ENCODE measurements at places on chromosomes 12 and 14. TPM values are rescaled to one million over a fixed set of nuclear protein-coding genes. Genes with fewer than 3 reads are reported as not detected.

APEX1 gene
- total RNA-seq, result 101 TPM

SLC2A14 gene
- 3.6 TPM for total RNA-seq

POTEG gene
- not detected for total RNA-seq

DNA sequence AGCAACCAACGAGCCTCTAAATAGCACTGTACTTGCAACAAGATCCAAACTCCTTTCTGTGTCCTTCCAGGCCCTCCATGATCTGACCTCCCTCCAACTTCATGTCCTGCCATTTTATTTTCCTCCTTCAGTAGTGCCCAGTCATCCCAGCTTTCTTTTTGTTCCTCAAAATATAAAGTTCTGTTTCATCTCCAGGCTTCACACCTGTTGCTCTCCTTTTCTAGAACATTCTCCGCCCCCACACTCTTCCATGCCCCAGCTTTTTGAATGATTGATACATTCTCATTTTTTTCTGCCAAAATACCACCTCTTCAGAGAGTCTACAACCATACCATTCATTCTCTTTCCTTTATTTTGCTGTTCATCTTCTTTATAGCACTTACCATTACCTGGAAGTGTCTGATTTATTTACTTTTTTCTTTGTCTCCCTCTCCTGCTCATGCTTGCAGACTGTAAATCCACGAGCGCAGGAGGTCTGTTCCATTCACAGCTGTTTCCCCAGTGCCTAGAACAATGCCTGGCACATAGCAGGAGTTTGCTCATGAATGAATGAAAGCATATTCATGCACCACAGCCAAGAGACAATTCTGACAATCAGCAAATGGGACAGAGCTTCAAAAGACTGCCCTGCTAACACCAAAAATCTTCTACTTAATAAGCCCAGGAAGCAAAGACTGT lies 296.4 kb downstream of the RPAP3 start:
- no peak for DNase-seq

DNA sequence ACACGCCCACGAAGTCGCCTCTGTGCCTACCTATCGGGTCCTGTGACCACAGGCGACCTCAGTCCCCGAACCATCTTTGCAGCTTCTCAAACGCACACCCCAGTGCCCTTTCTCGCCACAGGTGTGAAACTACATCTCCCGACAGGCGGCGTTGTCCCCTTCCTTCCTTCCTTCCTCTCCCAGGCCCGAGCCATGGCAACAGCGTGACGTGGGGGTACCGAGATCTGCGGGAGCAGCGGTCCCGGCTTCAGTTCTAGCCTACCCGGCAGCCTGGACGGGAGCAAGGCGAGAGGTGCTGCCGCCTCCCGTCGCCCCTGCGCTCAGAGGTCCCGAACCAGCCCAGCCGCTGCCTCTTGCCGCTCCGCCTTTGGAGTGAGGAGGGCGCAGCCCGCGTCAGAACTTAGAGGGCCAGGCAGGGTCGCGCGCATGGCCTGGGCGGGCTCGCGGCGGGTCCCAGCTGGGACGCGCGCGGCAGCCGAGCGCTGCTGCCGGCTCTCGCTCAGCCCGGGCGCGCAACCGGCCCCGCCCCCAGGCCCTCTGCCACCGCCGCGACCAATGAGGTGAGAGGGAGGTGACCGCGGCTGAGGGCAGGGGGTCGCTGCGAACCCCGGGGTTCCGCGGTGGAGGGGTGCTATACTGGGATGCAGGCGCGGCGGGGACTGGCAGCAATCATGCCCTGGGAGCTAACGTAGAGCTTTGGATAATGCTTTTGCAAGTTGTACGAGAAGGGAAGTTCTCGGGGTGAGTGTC lies at the start of gene COQ10A:
TSS of gene COQ10A (plus strand) at position 250 of the 750 bp plus-strand sequence. CDS start at position 427, 177 bp downstream.
- peak; percentile 91 for DNase-seq

Measured in body of pancreas (tissue), 4 donors.